ENCODE measurements at places on chromosomes 3 and 15.

DNA sequence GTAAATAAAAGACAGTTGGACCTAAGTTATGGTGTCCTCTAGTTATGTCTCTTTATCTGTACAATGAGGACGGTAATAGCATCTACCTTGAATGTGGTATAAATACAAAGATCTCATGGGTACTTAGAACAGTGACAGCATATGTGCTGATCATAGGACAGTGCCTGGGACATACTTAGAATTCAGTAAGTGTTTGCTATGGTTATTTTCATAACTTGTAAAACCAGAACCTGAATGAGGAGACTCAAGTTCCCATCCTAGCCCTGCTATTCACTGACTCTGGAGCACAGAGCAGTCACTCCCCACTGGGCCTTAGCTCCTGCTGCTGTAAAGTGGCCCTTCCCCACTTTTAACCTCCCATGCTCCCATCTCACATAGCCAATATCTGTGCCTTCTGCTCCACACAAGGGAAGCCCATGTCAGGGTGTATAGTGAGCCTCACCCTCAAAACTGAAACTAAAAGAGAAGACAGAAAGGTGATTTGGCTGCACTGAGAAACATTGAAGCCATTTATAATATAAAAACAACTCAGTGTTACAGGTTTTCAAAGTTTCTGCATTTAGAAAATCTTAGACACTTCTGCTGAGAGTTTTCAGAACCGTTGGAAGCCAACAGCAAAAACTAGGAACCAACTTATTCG lies 225.4 kb upstream of the UBE2E2 start:
- no peak for DNase-seq

- DNase-seq, result no peak
Measured at GRCh38 chr3:32757618-32758374, 60.0 kb upstream of the TRIM71 start.

DNA sequence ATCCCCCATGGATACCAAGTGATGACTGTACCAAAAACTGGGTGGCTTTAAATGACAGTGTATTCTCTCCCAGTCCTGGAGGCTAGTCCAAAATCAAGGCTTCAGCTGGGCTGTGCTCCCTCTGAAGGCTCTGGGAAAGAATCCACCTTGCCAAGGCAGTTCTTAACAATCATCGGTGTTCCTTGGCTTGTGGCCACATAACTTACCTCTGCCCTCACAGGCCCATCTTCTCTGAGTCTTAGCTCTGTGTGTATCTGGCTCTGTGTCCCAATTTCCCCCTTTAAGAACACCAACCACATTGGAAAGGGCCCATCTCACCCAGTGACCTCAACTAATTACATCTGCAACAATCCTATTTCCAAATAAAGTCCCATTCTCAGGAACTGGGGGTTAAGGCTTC lies 503.0 kb upstream of the PROK2 start:
- no peak for DNase-seq

DNA sequence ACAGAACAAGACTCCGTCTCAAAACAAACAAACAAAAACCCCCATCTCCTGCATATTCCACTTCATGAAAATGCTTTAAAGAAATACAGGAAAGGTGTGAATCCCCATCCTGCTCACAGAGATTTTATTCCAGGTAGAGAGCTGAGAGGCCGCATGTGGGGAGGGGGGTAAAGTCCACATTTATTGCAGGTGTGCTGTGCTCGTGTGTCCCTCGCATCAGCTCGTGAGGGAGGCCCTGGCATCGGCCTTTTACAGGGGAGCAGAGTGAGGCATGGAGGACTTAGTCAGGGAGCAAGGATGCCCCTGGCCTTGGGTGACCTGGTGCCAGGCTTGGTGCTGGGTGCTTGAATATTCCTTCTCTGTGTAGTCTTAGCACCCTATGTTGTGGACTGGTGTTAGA lies 413.5 kb upstream of the C2CD4B start:
- no peak for DNase-seq

- DNase-seq, result no peak
Measured at GRCh38 chr15:96561593-96561992, 231.1 kb downstream of the NR2F2 start.

DNA sequence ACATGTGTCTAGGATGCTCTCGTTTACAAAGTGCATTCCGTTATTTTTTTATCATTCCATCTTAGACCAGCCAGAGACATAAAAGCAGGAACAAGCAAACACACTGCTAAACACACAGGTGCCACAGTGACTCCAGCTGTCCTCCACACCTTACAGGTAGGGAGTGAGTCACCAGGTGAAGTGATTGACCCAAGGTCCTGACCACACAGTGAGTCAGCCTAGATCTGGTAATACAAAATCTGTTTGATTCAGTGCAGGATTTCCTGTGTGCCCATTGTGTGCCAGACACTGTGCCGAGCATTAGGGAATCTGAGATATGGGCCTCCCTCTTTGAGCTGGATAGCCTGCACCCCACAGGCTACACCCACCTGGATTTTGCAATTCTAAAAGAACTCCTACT lies 16.7 kb upstream of the BFSP2 start:
- no peak for DNase-seq

GRCh38 chr15:42060797-42061196 lies 33.6 kb downstream of the PLA2G4D start:
- no peak for DNase-seq

GRCh38 chr3:185699927-185700326 lies 113.8 kb downstream of the SENP2 start:
- DNase-seq, result no peak

- DNase-seq, result no peak
Measured at GRCh38 chr3:6551165-6551564, 309.8 kb upstream of the GRM7 start.

- no peak for DNase-seq
Measured at GRCh38 chr3:175477651-175478224, 618.6 kb downstream of the NAALADL2 start.

GRCh38 chr3:178056868-178057267 lies 479.4 kb upstream of the KCNMB2 start:
- DNase-seq, result no peak

DNA sequence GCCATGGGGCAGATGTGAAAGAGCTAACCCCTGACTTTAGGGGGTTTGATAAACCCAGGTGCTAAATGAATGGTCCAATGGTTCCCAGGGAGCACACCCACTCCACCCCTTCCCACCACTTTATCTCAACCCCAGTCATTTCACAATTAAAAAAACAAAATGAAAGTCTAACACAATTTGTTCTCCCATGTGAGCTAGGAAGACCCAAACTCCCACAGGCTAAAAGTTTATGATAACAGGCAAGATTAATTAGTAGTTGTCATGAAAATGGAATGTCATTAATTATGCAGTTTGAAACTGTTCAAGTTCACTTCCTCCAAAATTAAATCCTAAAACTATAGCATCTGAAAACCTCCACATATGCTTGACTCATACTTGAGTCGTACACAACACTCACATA lies 63.3 kb upstream of the TPM1 start:
- no peak for DNase-seq

DNA sequence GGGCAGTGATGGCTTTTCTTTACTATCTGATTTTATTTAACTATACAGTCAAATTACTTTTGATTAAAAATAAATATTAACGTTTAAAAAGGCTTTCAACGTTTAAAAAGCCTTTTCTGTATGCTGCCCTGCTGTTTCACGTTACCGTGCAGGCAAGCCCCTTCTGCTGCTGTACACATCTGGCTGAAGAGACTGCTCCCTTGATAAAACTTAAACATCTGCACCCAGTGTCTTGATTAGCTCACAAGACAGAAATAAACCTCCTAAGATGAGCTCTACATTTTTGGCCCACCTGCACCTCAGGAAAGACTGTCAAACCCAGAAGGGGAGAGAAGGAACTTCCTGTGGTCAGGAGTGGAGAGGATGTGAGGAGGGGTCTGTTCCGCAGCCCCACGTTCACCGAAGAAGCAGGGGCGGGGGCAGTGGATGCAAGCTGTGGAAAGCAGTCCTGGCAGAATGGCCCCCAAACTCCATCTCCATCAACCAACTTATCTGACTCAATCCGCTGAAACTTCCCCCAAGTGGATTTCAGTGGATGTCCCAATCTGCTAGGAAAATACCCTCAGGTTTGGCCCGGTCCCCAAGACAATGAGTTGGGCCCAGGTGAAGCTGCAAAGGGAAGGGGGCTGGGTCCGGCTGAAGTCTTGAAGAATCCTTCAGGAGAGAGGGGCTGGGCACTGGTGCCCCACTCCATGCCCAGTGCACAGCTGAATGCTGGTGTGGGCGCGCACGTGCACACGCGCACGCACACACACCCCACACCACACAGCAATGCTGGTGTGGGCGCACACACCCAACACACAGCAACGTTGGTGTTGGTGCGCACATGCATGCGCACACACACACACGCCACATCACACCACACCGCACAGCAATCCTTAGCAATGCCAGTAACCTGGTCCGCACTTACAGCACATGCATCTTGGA lies 88.6 kb downstream of the LRIG1 start:
- no peak for DNase-seq

- DNase-seq, result no peak
Measured at GRCh38 chr3:187706971-187707370, 4.6 kb upstream of the RTP2 start.

DNA sequence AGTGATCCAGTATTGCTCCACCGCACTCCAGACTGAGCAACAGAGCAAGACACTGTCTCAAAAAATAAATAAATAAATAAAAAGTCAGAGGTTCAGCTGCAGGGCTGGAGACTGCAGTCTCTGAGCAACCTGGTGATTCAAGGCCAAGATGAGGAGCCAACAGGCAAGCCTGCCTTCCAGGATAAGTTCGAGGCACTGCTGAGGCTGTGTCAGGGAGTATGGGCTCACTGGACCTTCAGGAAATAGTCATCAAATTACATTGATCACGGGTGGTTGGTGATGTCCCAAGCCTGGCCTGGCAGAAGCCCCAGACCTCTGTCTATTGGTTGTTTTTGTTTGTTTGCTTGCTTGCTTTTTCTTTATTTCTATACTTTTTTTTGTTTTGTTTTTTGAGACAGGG lies 41.5 kb downstream of the IDH2 start:
- DNase-seq, result no peak

- no peak for DNase-seq
Measured at GRCh38 chr3:27326202-27326601, 43.0 kb downstream of the NEK10 start.

DNA sequence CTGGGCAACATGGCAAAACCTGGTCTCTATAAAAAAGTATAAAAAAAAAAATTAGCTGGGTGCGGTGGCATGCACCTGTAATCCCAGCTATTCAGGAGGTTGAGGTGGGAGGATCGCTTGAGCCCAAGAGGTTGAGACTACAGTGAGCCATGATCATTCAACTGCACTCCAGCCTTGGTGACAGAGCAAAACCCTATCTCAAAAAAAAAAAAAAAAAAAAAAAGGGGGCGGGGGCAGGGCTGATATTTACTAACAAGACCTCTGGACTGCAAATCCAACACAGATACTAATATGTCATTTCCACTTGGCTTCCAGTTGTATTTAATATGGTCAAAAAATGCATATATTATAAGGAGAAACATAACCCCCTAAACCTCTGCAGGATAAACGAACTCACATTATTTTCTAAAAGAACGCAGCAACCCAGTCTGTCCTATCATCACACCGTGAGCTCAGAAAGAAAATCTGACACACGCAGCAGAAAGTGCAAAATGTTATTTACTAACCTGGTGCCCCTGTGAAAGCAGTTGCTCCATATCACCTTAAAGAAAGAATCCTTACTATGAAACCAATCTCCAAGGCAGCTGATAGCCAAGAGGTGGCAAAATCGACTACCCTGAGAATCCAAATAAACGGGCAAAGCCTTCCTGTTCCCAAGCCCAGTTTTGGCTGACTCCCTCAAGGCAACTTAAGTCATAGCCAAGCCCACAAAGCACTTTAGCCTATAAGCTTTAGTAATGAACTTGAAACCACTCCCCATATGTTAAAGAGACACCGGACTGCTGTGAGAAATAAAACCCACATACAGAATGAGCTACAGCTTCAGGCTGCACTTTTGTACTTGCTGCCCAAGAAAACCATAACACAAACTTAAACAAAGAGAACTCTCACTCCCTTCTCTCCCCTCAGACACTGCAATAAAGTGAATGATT lies 39.3 kb downstream of the PLD1 start:
- peak; percentile 4 for DNase-seq

All from Jurkat, Clone E6-1 (cell line).